Activated CD4-positive, alpha-beta T cell treated with anti-CD3 and anti-CD28 coated beads, Interleukin-2, Interleukin-6, amounts not matched to agents 100 ng/mL and 50 ng/mL, durations not matched to agents 16 hours and 8 hours (primary cell): ENCODE measurements at places on chromosomes 12 and 14.
A peak's percentile ranks its signal among the peaks of the same experiment; 100 is the strongest.

GRCh38 chr14:101120641-101121507 is 217.4 kb upstream of the RTL1 start:
- no peak for DNase-seq

GRCh38 chr12:57549909-57550640 is at the start of gene KIF5A:
KIF5A (plus strand) TSS chr12:57550044; CDS start chr12:57550272, 228 bp downstream.
- DNase-seq, result peak; percentile 65

DNA sequence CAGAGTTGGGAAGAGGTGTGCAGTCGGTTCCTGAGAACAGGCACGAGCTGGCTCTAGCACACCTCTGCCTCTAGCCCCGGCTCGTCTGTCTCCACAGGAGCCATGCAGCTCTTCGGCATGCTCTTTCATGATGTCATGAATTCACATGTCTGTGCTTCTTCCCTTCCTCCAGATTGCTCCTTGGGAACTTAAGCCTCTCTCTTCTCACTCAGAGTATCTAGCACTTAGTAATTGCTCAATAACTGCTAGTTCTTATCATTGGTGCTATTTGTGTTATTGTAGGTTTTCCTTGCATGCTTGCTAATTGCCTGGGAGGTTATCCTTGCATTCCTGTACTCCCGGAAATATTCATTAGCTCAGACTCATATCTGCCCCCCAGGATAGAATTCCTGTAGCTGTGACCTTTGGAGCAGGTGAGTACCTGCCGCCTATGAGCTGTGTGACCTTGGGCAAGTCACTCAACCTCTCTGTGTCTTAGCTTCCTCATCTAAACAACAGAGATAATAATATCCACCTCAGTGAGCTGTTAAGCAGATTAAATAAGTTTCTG is 19.5 kb downstream of the FAM181A start:
- no peak for DNase-seq

DNA sequence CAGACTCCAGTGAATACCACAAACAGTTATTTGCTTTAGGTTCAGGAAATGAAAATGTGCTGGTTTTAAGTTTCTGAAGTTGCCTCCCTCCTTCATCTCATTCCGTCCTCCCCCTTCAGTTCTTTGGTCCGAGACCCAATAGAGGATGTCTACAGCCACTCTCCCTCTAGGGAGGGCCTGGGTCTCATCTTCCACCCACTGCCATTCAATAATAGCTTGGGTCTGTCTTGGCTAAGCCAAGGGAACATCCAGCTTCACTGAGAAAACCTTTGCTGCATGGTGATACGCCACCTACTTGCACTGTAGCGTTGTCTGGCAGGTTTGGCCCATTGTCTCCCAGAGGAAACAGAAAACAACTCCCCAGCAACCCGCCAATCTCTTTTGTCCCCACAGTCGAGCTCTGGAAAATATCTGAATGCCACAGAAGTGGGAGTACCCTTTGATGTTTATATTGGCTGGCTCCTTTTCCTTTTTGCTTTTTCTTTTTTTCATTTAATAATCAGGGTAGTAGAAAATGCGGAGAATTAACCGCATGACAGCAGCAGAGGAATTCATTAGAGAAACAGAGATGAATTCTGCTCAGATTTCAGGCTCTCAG is 380.1 kb downstream of the RAD51B start:
- no peak for DNase-seq

DNA sequence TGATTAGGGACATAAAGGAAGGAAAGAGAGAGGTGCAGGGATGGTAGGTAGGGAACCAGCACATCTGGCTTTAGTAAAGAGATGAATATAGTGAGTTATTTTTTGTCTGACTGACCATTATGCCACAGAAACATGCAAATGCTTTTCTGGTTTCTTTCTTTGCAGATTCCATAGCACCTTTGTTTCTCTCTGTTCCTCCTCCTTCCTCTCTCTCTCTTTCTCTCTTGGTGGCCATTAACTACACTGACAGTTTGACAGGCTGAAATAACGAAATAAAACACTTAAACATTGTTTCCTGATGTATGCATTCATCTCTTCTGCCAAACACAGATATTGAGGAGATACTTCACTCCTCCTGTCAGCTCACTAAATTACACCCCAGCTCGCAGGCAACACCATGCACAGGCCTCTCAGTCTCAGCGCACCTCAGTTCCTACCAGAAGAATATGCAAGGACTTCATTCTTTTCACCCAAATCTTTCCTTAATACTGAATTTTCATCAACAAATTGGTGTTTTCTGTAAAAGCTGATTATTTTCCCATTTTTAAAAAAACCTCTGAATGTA is 406.9 kb upstream of the SOX5 start:
- no peak for DNase-seq

- no peak for DNase-seq
These were observed 45.7 kb upstream of the ITPR2 start for GRCh38 chr12:26878661-26879119.

DNA sequence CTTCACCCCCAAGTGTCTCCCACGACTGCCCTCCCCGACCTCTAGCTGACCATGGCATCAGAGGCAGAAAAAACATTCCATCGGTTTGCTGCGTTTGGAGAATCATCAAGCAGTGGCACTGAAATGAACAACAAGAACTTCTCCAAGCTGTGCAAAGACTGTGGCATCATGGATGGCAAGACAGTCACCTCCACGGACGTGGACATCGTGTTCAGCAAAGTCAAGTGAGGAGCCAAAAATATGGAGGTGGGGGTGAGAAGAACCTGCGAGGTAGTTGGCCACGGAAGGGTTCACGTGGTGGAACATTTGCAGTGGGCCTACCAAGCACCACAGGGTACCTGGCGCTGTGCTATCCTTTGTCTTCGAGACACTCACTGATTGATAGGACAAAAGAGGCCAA is 514 bp downstream of the TPPP2 start:
- DNase-seq, result no peak

GRCh38 chr14:22492622-22493542 is 96.1 kb downstream of the DAD1 start:
- DNase-seq, result no peak

- DNase-seq, result no peak
These were observed 294.3 kb downstream of the ALG10B start for GRCh38 chr12:38610808-38611350.

DNA sequence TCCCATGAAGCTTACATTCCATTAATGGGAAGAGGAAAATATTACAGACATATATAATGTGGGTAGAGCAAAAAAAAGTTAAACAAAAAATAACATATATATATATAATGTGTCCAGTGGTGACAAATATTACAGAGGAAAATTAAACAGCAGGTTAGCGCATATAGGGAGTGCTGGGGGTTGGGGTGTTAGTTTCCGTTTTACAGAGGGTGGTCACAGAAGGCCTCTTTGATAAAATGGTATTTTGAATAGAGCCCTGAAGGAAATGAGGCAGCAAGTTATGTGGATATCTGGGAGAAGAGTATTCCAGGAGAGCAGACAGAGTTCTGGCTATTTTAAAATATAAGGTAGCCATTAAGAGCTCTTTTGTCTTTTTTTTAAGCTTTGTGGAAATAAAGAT is 73.2 kb downstream of the DCAF5 start:
- DNase-seq, result peak; percentile 16

DNA sequence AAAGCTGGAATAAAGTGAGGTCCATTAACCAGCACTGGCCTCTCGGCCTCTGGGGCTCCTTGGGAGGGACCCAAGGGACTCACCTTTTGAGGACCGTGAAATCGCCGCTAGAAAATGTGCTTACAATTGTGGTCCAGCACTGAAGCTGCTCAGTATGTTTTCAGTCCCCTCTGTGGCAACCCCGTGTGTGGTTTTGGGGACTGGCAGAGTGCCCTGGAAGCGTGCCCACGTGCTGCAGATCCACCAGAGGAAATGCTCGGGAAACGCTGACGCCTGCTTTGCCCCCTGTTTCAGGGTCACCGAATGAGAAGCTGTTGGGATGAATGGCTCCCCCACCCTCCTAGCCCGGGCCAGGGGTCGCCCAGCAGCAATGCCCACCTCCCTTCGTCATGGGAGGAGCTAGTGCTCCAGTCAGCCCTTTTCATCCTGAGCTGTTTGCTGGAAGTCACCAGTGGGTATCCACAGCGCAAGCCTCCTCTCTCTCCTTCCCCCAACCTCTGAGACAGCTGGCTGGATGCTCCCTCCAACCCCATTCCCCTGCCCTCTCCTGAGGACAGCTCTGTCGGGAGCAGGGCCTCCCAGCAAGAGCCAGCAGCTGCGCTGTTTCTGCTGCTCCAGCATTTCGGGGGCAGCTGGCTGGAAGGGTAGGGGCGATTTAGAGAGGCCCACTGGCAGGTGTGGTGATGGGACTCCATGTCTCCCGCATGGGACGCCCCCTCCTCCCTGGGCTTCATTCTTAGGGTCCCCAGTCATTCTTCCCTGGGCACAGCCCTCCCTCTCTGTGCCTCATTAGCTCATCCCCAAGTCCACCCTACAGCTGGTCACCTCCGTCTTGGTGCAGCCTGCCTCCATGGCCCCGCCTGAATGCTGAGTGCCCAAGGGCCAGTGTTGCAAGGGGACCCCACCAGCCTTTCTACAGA is 33.2 kb upstream of the PPP1R13B start:
- no peak for DNase-seq

DNA sequence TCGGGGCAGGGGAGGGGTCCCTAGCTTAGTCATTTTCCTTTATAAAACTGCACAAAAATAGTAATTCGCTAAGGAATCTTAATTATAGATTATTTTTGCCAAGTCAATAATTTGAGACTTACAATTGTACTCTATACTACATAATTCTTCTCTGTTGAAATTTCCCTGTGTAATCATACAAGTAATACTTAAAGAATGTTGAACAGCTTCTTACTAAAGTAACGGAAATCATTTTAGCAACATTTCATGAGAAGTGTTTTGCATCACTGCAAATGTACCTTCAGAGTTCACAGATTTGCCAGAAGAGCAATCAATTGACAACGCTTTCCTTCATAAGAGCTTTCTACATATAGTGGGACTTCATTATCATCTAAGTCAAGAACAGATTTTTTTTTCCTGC is 7.9 kb upstream of the GNG2 start:
- no peak for DNase-seq

DNA sequence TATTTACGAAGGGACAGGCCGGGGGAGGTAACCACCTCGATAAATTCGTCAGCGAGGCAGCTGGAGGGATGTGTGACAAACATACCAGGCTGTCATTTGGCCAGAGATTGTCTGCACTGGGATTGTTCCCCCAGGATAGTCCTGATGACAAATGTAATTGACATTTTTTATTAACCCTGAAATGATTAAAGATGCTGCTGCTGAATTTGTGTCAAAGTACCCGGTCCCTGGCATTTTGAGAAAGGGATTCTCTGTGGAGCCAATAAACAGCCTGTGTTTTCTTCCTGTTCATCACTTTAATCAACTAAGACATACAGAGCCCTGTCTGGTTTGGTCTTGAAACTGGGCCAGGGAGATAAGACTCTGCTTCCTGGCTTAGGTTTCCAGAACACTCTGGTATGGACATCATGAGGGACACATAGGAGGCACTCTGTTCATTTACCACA is 117.6 kb downstream of the SLC25A47 start:
- no peak for DNase-seq

DNA sequence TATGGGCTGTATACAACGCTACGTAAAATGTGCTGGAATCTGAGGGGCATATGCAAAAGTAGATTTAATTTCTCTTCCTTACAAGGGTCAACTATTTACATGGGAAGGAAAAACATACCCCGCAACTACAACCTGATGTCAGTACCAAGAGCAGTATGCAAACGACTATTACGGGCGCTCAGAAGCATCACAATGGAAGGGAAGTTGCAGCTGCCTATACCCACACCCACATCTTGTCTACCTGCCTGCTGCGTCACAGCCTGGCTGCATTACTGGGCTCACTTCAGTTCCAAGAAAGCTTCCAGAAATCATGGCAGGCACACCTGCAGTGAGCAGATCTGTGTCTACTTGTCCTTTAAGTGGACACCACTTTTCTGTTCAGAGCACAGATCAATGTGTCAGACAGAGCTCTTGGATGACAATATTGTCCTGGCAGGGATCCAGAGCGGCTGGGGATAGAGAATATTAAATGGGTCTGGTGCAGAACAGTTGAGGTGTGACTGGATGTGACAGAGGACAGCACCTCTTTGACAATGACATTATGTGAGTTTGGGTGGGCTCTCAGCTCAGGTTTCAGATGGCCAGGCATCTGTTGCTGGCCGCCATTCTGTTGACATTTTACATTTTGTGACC is 41.5 kb upstream of the GNG2 start:
- no peak for DNase-seq

- DNase-seq, result no peak
These were observed 32.5 kb upstream of the EMP1 start for GRCh38 chr12:13163868-13164635.

DNA sequence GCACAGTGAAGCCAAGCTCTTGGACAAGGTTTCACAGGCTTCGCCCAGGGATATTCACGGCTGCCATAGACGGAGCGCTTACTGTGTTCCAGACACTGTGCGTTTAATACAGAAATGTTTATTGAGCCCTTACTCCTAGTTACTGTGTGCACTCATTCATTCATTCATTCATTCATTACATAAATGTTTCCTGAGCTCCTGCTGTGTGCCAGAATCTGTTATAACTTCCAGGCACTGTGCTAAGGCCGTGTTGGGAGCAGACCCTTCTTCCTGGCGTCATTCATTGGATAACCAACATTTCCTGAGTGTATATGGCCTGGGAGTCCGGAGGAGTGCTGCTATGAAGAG is 760 bp upstream of the MED13L start:
- DNase-seq, result no peak

DNA sequence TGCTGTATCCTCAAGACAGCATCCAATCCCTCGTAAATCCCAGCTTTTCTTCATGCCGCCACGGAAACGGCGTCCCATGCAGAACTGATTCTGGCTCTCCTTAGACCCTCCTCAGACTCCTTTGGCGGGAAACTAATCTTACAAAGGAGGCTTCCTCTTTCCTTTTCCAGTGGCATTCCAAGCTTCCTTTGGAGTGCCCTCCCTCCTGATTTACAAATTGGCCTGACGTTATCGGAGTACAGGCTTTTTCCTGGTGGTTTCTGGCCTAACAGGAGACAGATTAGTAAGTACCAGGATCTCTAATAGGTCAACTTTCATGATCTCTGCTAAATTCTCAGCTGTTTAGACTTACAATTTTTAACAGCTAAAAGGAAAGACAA is 1.3 kb upstream of the ZDHHC17 start:
- DNase-seq, result no peak

DNA sequence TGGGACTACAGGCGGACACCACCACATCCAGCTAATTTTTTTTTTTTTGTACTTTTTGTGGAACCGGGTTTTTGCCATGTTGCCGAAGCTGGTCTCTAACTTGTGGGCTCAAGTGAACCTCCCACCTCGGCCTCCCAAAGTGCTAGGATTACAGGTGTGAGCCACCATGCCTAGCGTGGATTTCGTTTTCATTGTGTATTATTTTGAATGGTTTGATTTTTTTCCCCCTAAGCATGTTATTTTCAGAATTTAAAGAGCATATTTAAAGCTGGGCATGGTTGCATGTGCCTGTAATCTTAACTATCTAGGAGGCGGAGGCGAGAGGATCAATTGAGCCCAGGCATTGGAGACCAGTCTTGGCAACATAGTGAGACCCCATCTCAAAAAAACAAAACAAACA is 13.1 kb downstream of the TMEM63C start:
- DNase-seq, result no peak
